ENCODE measurements at places on chromosomes 1 and 21. TPM values are rescaled to one million over a fixed set of nuclear protein-coding genes. Genes with fewer than 3 reads are reported as not detected.

The AK5 gene
- not detected for total RNA-seq

The ACTN2 gene
- 0.79 TPM for total RNA-seq

The RAB7B gene
- total RNA-seq = 4.9 TPM

The USH2A gene
- total RNA-seq = not detected

The ADORA1 gene
- total RNA-seq = not detected

DNA sequence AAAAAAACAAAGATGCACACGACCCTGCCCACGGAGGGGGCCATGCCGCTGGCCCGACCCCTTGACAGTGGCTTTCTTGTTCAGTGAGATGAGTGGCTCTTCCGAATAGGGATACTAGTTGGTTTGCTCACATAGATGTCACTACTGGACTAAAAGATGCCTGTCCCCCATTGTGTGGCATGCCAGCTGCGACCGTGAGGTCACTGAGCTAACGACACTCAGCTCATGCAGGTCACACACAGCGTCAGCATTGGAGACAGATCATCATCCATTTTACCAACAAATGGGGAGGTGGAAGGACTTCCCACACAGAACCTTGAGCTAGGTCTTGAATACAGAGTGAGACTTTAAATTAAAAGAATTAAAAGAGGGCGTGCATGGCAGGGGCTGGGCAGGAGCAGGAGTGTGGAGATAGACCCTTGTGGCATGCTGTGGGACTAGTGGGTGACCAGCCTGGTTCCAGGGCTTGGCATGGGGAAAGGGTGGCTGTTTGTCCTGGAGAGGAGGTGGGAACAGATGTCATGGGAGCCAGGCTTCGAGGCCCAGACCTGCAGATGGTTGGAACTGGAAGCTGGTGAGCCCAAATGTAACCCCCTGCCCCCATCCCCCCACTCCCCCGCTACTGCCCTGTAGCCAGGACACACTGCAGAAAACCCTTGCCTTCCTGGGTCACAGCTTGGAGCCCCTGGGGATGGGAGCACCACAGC, 12.4 kb downstream of the SLC1A7 start:
- DNase-seq = no peak

DNA sequence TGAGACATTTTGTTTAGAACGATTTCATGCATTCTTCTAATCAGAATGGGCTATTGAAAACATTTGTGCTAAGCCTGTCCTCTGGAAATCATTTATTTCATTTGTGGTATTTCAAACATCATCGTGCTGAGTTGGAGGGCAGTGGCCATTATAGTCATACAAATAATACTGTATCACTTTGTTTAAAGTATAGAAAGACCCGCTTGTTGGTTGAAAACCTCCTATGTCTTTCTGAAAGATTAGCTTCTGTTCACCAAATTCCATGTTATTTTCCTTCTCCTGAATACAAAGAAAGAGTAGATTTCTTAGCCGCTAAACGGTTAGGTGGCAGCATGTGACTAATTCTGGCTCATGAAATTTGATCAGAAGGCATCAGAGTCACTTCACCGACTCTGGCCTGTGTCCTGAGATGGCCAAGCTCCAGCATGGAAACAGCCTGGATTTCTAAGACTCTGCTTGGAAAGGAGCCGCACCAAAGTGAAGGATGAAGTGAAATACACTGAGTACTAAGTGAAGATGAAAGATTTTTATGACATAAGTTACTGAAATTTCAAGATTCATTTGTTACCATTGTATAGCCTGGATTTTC, 355.1 kb downstream of the USP25 start:
- DNase-seq = peak; percentile 25

DNA sequence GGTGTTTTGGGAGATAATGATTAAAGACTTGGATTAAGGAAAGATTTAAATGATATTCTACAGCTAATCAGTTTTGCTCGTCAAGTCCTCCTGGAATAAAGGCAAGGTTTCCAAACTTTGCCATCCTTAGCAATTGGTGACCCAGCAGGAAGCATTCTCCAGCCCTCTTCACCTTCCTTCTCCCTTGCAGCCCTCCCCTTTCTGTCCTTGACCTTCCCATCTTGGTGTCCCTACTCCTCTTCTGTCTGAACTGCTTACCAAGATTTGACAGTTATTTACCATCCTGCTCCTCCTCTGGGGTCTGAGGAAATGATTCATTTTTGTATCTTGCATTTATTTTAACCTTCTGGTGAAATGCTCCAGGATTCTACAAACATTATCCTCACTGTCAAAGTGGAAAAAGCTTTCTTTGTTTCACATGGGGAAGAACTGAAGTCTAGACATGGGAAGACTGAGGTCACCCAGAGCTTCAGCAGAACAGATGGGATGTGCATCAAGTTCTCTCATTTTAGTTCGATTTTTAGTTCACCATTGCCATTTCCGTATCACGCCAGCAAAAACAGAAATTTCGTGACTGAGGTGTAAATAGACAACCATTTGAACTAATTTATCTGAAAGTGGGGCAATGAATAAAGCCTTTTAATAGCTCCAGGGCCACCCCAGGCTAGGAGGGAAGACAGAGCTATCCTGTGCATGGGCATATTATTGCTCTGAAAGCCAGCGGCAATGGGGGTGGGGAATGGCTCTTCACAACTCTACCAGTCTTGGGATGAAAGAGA, 504.4 kb upstream of the PLXNA2 start:
- no peak for DNase-seq

DNA sequence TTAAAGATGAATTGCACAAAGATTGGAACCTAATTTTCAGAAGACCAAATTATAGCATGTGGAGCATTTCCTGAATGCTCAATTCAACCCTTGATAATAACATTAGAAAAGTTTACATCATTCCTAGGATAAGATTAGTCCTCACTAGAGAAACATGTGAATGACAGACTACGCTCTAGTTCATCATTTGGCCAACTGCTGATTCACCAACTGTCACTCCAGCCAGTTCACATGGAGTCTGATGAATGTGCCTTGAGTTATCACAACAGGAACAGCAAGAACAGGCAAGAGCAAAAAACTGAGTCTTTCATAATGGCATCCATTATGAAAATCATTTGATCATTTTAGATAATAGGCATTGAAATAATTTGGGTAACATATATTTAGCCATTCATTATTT, 415.9 kb downstream of the PTPRC start:
- peak; percentile 15 for DNase-seq

DNA sequence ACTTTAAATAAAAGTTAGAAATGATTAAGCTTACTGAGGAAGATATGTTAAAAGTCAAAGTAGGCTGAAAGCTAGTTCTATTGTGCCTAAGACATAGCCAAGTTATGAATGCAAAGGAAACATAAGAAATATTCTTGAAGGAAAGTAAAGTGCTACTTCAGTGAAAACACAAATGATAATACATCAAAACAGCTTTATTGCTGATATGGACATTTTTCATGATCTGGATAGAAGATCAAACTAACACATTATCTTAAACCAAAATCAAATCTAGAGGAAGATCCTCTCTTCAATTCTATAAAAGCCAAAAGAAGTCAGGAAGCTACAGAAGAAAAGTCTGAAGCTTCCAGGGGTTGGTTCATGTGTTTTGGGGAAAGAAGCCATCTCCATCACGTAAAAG, 545.9 kb downstream of the COL11A1 start:
- no peak for DNase-seq

DNA sequence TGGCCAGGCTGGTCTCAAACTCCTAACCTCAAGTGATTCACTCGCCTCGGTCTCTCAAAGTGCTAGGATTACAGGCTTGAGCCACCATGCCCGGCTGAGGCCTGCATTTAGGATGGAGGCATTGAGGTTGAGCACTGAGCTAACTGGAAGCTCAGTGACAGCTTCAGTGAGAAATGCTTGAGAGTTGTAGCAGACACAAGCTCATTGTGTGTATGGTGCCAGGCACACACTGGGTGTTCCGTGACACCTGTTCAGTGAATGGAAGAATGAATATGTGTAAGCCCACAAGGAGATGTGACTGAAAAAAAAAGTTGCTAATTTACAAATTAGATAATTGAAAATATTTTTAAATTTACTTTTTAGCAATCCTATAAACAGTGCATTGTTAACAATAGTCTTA, 21.8 kb downstream of the LURAP1 start:
- no peak for DNase-seq

DNA sequence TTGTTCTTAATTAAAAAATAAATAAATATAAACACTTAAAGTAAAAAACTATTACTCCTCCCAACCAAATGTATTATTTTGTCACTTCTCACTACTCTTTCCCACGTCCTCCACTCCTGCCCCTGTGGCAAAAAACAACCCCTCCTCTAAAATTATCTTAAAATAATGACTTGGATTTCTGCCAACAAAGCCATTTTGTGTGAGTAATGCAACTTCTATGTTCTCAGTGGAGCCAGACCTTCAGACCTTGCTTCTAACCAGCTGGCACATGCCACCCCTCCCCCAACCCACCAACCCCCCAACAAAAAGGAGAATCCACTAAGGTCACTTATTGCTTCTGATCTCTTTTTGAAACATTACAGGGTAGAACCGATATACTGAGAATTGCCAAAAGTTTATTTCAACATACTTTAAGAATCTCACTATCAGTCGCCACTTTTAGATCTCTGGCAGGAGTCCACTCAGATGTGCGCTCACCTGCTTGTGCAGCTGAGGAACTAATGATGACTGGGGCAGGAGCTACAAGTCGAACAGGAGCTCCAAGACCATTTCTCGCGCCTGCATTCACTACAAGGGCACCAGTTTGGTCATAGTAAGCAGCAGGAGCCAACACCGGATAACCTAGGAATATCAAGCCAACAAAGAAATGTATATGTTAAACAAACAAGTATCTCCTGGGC, 58.3 kb upstream of the SDC3 start:
- DNase-seq = peak; percentile 43

DNA sequence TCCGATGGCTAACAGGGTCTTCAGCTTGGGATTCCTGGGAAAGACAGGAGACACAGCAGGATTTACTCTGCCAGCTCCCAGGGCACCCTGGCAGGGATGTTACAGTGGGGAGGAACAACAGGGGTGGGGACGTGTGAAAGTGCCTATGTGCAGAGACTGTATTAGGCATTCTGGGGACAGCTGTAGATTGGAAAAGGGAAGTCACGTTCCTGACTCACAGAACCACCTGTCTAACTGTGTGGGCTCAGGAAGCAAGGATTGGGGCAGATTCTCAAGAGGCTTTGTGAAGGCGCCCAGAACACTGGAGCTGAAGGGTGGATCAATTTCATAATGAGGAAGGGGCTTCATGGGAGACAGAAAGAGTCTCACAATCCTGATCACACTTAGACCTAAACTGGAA, 4.4 kb downstream of the CHIT1 start:
- DNase-seq = no peak

DNA sequence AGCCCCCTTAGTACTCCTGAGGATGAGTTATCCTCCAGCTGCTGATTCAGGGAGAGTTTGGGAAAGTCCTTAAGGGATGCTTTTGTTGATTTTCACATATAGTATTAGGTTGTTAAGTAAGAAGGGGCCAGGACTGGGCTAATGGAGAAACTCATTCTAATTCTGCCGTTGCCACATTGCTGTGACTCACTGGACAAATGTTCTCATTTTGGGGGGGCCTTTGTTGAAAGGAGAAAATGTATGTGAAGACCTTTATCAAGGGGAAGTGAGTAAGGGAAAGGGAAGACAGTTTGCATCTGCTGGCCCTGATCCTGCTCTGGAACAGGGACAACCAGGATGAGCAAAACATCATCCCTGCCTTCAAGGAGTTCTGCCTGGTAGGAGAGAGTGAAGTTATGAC, 123.2 kb upstream of the FGGY start:
- peak; percentile 62 for DNase-seq

DNA sequence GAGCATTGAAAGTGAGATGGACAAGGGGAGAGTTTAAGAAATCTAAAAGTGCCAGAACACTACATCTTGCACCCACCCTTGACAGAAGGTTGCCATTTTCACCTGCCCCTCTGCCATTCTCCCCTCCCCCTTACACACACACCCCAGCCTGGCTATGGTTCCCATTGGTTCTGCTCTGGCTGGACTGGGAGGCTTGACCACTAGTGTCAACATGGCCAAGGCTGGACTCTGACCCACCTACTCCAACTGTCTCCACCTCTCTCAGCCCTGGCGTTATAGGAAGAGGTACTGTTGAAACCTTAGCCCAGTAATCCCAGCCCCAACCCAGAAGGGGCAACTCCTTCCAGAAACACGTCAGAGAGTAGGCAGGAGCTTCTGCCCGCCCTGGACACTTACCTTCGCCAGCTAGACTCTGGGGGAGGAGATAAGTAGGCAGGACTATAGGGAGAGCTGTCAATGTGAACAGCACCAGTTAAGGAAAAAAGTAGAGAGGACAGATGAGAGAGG, 4.5 kb downstream of the CRTC2 start:
- DNase-seq = no peak
